ENCODE measurements at places on chromosomes 6 and 20.

DNA sequence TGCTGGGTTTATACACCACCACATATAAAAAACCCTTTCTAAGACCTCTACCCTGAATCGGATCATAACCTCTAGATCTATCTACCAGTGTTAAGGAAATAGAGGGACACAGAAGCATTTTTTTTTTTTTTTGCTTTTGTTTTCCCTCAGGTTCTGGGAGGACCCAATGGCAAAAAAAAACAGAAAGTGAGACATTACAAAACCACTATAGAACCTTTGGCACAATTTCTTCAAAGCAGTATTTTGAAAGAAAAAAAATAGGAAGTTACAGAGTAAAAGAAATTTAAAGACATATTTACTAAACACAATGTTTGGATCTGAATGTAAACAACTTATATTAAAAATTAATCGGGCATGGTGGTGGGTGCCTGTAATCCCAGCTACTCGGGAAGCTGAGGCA, 1258.7 kb upstream of the GJE1 start:
- no peak for DNase-seq

GRCh38 chr6:11096109-11096508, 2.5 kb downstream of the SMIM13 start:
- no peak for DNase-seq

DNA sequence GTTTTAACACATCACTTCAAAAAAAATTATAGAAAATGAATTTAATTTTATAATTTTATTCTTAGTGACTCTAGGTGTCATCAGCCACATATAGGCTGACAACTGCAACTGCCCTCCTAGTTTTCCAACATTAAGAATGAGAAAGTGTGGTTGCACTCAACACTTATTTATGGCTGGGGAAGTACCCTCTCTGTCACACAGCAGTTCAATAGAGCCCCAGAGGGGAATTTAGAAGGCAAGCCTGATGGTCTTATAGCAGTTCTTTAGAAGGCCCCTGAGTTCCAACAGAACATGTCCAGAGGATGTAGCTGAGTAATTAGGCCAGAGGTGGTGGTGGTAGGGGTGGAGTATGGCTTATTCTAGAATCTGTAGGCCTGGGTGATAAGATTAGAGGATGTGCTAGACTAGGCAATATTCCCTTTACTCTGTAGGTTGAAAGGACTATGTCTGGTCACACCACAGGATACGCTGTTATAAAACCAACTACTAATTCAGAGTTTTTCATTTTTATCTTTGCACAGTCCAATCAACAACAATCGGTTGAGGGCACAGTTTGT, 226.5 kb upstream of the CITED2 start:
- no peak for DNase-seq

DNA sequence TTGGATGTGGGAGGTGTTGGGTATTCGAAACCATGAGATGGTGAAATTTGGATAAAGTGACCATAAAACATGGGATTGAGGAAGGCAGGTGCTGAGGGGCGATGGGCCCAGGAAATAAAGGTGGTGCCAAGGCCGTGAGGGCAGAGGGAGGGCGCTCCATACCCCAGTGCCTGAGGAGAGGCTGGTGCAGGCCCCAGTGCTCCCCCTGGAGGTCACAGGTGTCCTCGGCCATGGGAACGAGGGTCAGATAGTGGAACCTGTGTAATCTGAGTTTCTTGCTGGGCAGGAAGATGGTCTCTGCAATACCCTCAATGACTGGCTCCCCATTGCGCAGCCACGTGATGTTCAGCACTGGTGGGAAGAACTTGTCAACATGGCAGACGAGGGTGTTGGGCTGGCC, 16.2 kb downstream of the HLA-DPB1 start:
- peak; percentile 58 for DNase-seq

GRCh38 chr6:108561742-108562502, 1.2 kb downstream of the FOXO3 start:
- DNase-seq: no peak

- no peak for DNase-seq
Measured at GRCh38 chr20:63161176-63161651, 54.7 kb downstream of the YTHDF1 start.

- DNase-seq: no peak
Measured at GRCh38 chr6:65988006-65988405, 281.0 kb upstream of the EYS start.

- no peak for DNase-seq
Measured at GRCh38 chr6:153956808-153957207, 82.2 kb upstream of the OPRM1 start.

- DNase-seq: no peak
Measured at GRCh38 chr6:157898640-157899039, 75.6 kb downstream of the SNX9 start.

Measured in activated gamma-delta T cell treated with Interleukin-2 at 50 U/mL for 16 hours (primary cell).